Pulmonary artery endothelial cell (primary cell): ENCODE measurements at places on chromosomes 16 and 17.

DNA sequence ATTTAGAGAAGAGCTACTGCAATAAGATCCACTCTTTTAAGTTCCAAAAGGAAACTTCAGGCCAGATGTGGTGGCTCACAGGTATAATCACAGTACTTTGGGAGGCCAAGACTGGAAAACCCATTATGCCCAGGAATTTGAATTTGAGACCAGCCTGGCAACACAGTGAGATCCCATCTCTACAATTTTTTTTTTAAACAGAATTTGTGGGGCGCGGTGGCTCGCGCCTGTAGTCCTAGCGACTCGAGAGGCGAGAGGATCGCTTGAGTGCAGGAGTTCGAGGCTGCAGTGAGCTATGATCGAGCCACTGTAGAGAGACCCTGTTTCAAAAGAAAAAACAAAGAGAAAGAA is 793 bp downstream of the COG7 start:
- no peak for DNase-seq

- no peak for DNase-seq
These were observed 40.4 kb upstream of the ABCA5 start for GRCh38 chr17:69367298-69367697.

- no peak for DNase-seq
These were observed 1.2 kb downstream of the UBALD2 start for GRCh38 chr17:76266244-76266938.

DNA sequence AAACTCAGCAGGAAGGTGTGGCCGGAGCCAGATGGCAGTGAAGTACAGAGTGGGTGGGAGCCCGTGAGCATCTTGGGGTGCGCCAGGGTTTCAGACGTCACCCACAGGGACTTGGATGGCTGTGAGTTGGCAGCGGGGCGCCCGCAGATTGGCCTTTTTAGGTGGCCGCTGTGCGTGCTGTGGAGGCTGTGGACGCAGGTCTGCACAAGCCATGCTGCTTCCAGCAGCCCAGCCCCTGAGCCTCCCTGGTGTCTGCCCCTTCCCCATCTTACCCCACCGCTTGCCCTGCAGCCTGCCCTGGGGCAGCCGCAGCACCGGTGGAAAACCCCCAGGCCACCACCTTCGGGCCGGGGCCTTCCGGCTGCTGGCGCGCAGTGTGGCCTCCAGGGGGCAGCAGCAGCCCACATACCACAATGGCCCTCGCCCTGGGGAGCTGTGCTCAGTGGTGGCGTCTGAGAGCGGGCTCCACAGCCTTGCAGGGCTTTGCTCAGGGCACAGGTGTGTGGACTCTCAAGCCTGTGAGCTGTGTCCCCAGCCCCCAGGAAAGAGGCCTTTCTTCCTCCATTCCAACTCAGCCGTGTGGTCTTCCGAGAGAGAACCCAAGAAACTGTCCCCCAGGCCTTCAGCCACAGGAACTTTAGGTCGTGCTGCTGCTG is 11.8 kb downstream of the ENDOV start:
- no peak for DNase-seq
